ENCODE measurements at places on chromosomes 1 and 21.

DNA sequence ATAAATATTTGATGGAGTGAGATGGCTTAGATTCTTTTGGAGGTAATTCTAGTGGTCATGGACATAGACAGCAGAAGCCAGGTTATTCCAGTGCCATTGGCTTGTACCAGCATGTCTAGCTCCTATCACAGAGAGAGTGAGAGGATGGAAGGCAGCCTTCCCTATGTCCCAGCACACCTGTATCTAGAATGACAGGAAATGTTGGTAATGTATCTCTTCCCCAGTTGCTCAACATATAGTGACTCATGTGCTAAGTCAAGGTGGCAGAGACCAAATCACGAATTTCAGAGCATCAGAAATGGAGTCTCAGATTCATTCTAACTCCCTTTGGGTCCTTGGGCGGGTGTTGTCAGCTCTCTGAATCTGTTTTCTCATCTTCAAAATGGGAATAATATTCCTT lies 28.4 kb downstream of the METTL13 start:
- no peak for DNase-seq

- DNase-seq = no peak
These were observed 7.4 kb upstream of the INKA2 start for GRCh38 chr1:111746614-111746999.

- DNase-seq = no peak
These were observed 108.1 kb upstream of the EDN2 start for GRCh38 chr1:41592451-41593125.

- DNase-seq = no peak
These were observed 60.5 kb downstream of the ERI3 start for GRCh38 chr1:44294588-44295007.

DNA sequence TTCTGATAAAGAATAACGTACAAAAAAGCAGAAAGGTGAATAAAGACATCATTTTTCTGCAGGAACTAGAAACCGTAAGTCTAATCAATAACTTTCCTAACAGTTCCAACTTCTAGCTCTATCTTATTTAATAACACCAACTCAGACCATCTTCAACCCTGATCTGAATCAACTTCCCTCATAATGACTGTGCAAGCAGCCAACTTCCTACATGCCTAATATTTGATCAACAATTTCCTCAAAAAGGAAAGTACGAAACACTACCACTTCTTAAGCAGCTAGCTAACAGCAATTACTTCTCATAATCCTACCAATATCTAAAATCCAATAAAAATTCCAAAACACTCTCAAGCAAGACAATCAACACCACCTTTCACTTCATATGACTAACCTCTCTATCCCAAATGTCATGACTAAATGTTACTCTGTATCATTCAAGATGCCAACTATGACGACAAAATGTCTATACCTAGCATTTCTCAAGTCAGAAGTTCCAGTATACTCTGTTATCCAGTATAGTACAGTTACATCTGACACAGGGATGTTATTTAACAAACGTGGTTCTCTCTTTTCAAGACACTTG lies 1.7 kb downstream of the COP1 start:
- DNase-seq = no peak

GRCh38 chr1:169970114-169970513 lies 76.4 kb upstream of the SCYL3 start:
- no peak for DNase-seq

DNA sequence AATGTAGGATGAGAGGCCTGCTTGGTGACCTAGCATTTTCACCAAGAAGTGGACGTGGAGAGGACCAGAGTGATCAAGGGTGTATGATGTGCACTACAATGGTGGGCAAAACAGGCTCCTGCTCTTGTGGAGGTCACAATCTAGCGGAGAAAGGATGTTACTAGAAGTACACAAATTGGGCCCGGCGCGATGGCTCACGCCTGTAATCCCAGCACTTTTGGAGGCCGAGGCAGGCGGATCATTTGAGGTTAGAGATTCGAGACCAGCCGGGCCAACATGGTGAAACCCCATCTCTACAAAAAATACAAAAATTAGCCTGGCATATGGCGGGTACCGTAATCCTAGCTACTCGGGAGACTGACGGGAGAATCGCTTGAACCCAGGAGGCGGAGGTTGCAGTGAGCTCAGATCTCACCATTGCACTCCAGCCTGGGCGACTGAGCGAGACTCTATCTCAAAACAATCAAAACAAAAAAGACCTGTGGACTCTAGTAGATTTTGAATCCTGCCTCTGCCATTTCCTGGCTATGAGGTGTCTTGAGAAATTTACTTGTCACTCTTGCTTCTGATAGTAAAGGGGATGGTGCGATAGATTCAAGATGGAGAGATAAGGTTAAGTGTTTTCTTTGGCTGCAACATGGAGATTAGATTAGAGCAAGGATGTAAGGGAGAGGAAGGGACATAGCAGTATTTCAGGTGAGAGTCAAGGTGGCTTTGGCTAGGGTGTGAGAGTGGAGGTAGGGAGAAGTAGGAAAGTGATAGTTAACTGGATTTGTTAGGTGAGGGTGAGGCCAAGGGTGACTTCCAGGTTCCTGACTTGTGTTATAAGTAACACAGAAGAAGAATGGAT lies 7.1 kb downstream of the KLF18 start:
- DNase-seq = no peak

DNA sequence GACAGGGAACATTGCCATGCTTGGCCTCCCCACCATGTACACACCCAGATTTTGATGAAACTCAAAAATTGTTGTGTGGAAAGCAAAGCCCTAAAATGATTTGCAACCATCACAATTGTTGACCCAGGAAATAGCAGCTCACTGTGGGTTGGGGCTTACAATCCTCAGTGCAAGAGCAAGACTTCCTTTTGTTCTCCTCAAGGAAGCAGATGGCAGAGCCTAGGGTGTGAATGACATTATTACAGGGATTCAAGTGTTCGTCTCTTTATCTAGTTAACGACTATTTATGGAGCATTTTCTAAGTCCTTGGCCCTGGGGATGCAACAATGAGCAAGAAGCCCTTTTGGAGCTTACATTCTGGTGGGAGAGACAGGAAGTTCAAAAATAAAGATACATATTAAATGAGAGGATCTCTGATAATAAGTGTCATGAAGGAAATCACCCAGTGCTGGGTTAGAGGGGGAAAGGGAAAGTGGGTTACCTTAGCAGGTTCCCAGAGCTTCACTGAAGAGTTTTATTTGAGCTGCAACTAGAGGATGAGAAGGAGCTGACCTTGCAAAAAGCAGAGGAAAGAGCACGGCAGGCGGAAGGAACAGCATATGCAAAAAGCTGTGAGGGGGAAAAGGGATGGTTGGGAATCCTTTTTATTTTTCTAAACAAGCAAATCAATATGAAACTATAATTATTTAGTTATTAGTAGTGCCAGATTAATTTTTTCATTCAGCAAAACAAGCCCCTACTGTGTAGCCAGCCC lies 38.5 kb upstream of the ID3 start:
- DNase-seq = no peak

GRCh38 chr1:29845910-29846309 lies 609.6 kb downstream of the PTPRU start:
- DNase-seq = no peak

DNA sequence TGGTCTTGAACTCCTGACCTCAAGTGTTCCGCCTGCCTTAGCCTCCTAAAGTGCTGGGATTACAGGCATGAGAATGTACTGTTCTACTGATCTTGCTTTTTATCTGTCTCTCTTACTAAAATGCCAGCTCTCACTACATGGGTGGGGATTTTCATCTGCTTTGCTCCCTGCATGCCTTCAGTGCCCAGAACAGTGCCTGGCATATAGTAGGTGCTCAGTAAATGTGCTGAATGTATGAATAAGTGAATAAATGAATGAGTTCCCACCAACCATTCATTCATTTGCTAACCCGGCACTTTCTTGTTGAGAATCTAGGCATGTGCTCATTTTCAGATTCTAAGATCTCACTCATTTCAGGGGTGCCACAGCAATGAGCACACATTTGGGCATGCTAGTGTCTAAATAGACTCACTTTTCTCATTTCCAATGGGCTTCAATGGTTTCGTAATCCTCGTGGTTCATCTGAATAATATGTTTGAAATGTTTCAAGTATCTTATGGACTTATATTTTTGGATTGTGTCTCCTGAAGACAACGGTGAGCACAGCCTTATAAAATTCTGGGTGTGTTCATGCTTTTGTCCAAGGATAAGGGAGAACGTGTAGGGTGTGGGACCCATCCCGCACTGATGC lies 7.6 kb downstream of the DHRS3 start:
- DNase-seq = no peak

- DNase-seq = no peak
These were observed 919 bp downstream of the HECTD3 start for GRCh38 chr1:45009956-45010854.

DNA sequence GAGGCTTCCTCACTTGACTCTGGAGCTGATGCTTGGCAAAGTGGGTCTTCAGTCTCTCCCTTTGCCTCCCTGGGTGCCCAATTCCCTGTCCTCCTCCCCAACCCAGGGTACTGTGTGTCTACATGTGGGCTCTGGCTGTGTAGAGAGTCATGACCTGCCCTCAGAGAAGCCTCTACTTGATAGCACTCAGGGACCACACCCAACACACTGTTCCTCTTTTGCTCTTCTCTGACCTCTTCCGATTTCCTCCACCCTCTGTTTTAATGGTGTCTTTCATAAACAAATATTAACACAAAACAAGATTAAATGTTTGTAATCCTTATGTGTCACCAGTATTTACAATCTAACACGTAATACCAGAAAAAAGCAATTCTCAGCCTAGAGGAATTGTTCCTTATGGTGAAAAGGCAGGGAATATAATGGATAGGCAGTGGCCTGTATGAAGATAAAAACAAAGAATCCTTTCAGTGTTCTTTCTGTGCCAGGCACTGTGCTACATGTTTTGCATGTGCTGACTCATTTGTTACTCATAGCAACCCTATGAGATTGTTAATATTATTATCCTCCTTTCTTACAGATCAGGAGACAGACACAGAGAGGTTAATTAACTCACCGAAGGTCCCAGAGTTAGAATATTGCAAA lies 58.2 kb downstream of the HSD3B1 start:
- no peak for DNase-seq

GRCh38 chr1:43387976-43388599 lies 1.5 kb downstream of the MED8 start:
- no peak for DNase-seq

DNA sequence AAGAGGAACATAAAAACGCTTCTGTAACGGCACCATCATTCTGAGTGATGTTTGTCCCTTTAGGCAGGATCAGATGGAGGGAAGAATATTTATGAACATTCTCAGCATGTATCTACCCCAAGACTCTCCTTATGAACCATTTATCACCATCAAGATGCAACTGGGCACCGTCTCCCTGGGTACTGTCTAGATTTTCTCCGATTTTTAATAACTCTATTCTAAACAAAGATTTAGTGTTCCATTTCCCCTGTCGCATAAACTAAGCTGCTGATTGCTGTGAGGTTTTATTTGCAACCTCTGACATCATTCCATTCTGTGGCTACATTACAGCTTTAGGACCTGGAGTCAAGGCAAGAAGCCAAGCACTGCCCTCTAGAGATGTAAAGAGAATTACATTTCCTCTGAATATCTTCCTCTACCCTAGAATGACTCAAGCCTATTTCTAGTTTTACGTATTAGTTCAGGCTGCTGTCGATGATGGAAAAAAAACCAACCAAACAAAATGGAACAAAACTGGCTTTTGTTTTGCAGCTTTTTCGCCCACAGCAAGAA lies 130.1 kb upstream of the MAP1LC3C start:
- DNase-seq = no peak

GRCh38 chr1:94634977-94635416 lies 93.4 kb upstream of the F3 start:
- DNase-seq = no peak

- DNase-seq = no peak
These were observed 7.0 kb downstream of the CC2D1B start for GRCh38 chr1:52358851-52359497.

- DNase-seq = no peak
These were observed 31.4 kb upstream of the LEPR start for GRCh38 chr1:65388908-65389695.

GRCh38 chr1:192545896-192546521 lies 29.6 kb upstream of the RGS1 start:
- DNase-seq = no peak

GRCh38 chr1:119655154-119655553 lies 7.1 kb upstream of the ZNF697 start:
- DNase-seq = no peak

GRCh38 chr1:38208716-38209632 lies 162.4 kb upstream of the POU3F1 start:
- no peak for DNase-seq

- DNase-seq = no peak
These were observed 437.8 kb downstream of the PTBP2 start for GRCh38 chr1:97159342-97159741.

DNA sequence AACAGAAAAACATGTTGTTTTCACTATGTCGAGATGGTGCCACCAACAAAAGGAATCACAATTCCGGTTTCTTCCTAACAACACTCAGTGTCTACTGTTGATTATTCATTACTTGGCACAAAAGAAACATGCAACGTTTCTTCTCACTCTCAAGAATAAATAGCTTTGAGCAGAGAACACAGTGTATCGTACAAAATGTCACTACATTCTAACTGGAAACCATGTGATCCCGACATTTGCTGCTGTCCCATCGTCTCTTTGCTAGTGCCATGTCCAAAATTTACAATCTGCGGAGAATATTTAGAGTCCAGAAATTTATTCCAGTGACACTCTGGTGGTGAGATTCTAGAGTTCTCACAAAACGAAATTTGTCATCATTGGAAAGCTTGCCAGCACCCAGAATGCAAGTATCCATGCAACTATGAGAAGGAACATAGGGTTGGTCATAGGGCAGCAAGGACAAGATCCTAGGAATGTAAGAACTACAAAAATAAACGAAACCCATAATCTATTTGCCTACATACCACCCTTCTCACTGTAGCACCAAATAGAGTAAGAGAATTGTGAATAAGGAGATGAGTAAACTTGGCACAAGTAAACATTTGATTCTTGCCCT lies 505.1 kb downstream of the LTN1 start:
- DNase-seq = no peak

DNA sequence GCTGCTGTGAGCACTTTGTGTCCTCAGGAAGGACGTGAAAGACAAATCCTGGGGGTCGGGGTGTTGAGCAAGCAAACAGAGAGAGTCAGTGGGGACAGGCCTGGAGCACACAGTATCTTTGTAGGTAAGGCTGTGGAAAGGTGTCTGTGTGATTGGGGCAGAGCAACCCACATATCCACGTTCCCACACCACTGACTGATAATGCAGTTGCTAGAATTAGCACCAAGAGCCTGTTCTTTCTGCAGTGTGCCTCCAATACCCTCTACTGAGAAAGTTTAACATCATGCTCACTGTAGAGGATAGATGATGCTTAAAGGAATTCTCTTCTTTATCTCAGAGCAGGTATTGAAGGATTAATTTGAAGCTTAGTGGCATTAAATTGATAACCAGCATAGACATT lies 161.1 kb downstream of the PIK3R3 start:
- DNase-seq = no peak

All from T follicular helper cell (primary cell).